ENCODE measurements at places on chromosomes 6 and 20. TPM values are rescaled to one million over a fixed set of nuclear protein-coding genes. Genes with fewer than 3 reads are reported as not detected.

The RIPPLY2 gene
- total RNA-seq: 0.80 TPM

GRCh38 chr6:141077355-141078333 lies 1055.1 kb upstream of the GJE1 start:
- no peak for DNase-seq

GRCh38 chr20:1185316-1185741 lies 548 bp upstream of the TMEM74B start:
- no peak for DNase-seq

GRCh38 chr20:6008254-6008653 lies 45.6 kb downstream of the LRRN4 start:
- no peak for DNase-seq

The SAMD5 gene
- 4.5 TPM for total RNA-seq

DNA sequence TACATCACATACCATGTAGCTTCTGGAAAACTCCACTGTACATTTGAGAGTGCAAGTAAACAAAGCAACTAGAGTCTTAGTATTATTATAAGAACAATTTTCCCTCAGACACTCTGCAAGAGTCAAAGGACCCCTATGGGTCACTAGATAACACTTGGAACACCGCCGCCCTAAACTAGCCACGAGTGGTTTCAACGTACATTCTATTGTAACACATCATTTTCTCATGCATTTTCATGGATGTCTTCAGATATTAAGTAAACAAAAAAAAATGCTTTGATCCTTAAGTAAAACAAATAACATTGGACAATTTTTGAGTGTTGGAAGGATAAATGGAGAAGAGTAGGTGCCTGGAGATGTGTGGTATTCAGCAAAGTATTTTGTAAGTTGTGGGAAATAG lies 3.2 kb upstream of the RNF146 start:
- DNase-seq: no peak

The BPIFA1 gene
- not detected for total RNA-seq

DNA sequence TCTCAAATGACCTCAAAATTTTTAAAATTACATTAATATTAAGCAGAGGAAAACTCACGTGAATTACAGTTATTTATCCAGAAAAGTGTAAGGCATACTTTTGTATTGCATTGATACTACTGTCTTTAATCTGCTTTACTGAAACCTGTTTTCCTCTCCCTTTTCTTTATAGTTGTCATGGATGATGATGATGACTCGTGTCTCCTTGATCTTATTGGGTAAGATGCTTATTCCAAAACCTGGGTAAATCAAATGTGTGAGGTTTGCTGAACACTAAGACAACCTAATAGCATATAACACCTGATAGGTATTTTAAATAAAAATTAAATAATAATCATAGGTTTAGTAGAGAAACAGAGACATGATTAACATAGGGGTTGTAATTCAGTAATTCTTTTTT lies 40.0 kb downstream of the BICRAL start:
- DNase-seq: no peak

- DNase-seq: no peak
Measured at GRCh38 chr6:74879234-74879633, 326.6 kb downstream of the COL12A1 start.

- no peak for DNase-seq
Measured at GRCh38 chr6:132132422-132132821, 181.2 kb upstream of the CCN2 start.

The DBNDD2 gene
- 49.0 TPM for total RNA-seq

DNA sequence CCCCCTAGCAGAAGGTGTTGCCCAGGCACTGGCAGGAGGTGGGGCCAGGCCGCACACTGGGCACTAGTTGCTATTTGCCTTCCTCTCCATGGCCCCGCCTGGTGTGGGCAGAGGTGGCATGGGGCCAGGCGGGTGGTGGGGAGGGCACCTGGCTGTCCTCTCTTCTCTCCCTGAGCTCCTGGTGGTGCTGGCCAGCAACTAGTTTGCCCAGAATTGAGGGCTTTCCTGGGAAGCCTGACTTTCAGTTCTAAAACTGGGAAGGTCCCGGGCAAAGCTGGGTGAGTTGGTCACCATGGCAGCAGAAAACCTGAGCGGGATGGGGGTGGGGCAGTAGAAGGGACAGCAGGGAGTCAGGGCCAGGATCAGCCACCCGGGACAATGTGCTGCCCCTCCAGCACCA lies 48.2 kb downstream of the RBM38 start:
- DNase-seq: no peak

GRCh38 chr20:57025261-57025660 lies 241.2 kb downstream of the BMP7 start:
- DNase-seq: no peak

The NR2E1 gene
- not detected for total RNA-seq

The SCAF8 gene
- total RNA-seq: 63.4 TPM

DNA sequence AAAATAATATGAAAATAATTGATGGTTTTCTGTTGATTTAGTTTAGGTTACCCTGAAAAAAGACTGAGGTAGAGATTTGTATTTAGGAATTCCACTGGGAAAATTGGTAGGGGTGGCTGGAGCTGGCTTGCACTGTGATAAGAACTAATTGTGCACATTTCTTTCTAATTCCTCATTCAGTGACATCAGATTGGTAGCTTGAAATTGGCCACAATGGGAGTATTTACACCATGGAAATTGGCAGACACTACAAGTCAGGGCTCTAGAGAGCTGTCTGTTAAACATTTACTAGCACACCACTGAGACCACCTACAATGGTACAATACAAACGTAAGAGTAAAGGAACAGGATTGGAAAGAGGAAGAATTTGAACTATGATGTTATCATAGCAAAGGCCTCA lies 52.0 kb upstream of the ISM1 start:
- no peak for DNase-seq

The OR2H1 gene
- total RNA-seq: not detected

- peak; percentile 63 for DNase-seq
Measured at GRCh38 chr20:19975436-19975799, 41.7 kb upstream of the NAA20 start.

DNA sequence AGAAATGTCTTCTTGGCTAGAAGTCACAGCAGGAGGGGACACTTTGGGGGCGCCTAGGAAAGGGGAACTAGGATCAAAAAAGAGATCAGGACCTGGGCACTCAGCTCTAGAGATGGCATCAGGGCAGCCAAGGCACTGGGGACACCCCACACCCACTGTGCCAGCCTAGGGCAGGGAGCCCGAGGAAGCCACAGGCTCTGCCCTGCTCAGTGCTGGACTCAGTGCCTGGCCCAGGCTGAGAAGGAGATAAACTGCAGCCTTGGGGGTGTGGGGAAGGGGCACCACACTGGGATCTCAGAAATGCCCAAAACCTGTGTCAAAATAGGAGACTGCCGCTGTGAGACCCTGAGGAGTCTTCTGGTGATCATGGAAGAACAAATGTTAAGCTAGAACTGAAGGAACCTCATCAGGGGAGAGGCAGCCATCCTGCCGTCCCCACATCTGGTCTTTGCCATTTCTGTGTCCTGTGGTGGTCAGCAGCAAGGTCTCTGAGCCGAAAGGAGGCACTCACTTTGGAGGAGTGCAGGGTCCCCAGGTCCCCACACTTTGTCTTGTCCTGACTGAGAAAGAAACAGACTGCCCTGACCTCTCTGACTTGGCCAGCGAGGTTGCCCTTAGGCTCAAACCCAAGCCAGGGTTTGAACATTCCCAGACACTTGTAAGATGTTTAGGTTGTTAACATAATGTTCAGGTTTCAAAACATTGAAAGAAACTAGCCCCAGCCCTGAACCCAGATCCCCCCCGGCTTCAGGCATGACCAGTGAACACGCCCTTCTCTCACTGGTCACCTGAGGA lies 2.3 kb downstream of the ARFRP1 start:
- DNase-seq: peak; percentile 55

The C6orf58 gene
- total RNA-seq: not detected

The MROH8 gene
- 5.2 TPM for total RNA-seq

The C4A gene
- total RNA-seq: 453 TPM

The CNR1 gene
- 3.5 TPM for total RNA-seq
